Ascending aorta (tissue), 2 donors: ENCODE measurements at places on chromosomes 7 and 10.
A peak's percentile ranks its signal among the peaks of the same experiment; 100 is the strongest.

DNA sequence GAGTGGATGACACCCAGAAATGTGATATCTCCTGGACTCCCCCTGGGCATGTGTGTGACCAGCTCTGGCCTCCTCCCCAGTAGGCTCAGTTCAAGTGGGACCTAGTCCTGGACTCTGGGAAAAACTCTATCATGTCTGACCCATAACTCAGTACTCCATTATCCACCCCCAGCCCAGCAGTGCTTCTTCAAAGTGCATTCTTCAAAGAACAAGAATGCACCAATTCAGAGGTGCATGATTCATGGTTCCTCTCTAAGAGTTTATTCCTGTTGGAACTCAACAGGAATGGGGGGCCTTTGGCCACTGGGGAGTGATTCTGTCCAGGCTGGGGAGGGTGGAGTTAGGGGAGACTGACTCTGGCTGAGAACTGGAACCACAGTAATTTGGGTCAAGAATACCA, 173.6 kb upstream of the CXCL12 start:
- no peak for DNase-seq

- peak; percentile 60 for DNase-seq
These were observed 8.4 kb upstream of the SCART1 start for GRCh38 chr10:133445268-133445732.

- DNase-seq, result no peak
These were observed 11.8 kb downstream of the PRLHR start for GRCh38 chr10:118583611-118584010.

DNA sequence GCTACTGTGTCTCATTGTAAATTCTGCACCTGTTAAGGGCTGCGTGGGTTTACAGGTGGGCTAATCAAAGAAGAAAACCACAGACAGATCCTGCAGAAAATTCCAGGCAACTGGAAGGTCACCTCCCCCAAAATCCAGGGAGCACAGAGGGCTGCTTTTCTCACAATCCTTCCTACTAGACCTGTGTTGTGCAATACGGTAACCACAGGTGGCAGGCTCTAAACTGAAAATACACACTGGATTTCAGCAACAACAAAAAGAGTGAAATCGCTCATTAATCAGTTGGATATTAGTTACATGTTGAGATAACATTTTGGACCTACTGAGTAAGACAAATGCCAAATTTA, 83.2 kb downstream of the SLC16A9 start:
- DNase-seq, result no peak

- no peak for DNase-seq
These were observed 83.8 kb downstream of the SPAG6 start for GRCh38 chr10:22429146-22429545.

DNA sequence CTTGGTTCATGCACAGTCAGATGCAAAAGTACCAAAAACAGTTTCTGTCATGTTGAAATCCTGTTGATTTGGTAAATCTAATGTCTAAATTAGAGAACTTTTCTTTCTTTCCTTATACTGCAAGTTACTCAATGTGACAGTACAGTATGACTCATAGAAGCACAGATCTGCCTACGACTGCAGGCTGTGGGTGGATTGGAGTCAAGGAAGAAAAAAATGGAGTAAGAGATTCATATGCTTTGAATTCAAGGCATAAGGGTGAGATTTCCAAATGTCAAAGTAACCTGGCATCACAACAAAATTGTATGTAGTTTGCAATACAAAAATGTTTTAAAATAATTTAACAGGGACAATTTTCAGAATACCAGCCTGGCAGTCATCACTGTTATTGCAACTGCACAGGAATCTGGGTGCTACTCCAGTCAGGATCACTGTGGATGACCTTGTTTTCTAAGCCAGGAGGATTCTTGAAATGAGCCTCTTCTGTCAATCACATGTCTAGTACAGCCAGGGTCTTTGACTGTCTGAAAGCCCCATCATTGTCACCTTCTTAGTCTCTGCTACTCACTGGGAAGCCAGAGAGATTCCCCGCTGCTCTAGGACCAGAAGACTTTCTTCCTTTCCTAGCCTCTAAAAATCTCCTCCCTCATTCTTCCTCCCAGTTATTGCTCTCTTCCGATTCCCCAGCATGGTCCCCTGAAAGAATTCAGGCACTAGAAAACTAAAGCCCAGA, 83.6 kb downstream of the CD36 start:
- no peak for DNase-seq

GRCh38 chr10:78451592-78451991, 417.9 kb downstream of the RPS24 start:
- no peak for DNase-seq

- no peak for DNase-seq
These were observed 329.8 kb downstream of the PLXDC2 start for GRCh38 chr10:20146004-20146403.

- DNase-seq, result peak; percentile 90
These were observed 95.5 kb upstream of the ZMIZ1 start for GRCh38 chr10:78972947-78973900.
